ENCODE measurements at places on chromosomes 1 and 21. TPM values are rescaled to one million over a fixed set of nuclear protein-coding genes. Genes with fewer than 3 reads are reported as not detected.

GRCh38 chr1:8962812-8963530, 17.3 kb downstream of the CA6 start:
- DNase-seq: peak; percentile 36

- DNase-seq: no peak
These were observed 129.2 kb downstream of the RGS21 start for GRCh38 chr1:192445839-192446489.

DNA sequence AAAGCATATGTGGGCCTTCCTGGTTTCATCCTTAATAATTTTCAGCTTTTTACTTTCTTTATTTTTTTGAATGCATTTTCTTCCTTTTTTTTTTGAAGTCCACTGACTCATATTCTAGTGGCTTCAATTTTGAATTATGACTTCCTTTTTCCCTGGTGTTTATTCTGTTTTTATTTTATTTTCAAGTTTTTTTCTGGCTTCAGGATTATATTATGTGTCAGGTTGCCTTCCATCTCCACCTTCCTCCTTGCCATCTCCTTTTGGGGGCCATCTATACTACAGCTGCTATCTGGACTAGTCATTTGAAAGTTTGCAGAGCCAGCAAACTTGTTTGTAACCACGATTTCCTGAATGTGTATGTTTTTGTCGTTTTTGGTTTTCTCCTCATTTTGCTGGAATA, 117.6 kb downstream of the LEPR start:
- DNase-seq: no peak

- DNase-seq: no peak
These were observed 8.1 kb upstream of the KHDRBS1 start for GRCh38 chr1:32005522-32005921.

- DNase-seq: no peak
These were observed 368.6 kb downstream of the USH2A start for GRCh38 chr1:216054600-216054999.

ZNF362 gene
- total RNA-seq: 21.3 TPM

LMX1A gene
- not detected for total RNA-seq

NR1I3 gene
- not detected for total RNA-seq

DNA sequence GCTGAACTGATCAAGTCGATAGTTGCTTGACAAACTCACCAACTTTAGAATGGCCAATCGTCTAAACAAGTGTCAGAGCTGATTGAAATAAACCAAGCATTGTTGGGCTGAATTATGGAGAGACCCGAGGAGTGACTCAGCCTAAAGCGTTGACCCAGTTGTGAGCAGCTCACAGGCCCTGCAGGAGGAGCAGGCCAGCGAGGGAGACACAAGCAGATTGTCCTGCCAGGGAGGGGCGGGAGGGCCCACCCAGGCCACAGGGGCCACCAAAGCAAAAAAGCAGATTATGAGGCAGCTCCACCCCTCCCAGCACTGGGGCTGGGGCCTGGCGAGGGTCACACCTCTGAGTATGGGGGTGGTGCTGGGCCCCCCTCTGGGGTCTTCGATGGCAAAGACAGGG, 10.1 kb upstream of the MATN1 start:
- DNase-seq: no peak

DNA sequence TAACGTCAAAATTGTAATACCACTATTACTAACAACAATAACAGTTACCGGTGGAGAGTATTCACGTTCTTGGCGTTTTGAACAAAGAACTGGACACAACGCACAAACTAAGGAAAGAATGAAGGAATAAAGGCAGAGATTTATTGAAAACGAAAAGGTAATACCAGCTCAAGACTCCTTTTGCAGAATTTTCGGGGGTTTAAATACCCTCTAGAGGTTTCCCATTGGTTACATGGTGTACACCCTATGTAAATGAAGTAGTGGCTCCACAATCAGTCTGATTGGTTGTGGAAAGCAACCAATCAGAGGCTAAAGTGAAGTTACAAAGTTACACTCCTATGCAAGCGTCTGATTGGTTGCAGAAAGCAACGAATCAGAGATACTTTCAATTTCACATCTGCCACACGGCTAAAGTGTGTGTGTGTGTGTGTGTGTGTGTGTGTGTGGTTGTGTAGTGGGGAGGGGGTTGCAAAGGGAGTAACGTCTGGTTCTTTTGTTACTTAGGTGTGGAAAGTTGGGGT, 1.1 kb upstream of the GTF2B start:
- peak; percentile 15 for DNase-seq

GRCh38 chr1:160520582-160520981, 2.5 kb downstream of the SLAMF6 start:
- no peak for DNase-seq

KCNQ4 gene
- 0.57 TPM for total RNA-seq

HMCN1 gene
- total RNA-seq: 0.18 TPM

DNA sequence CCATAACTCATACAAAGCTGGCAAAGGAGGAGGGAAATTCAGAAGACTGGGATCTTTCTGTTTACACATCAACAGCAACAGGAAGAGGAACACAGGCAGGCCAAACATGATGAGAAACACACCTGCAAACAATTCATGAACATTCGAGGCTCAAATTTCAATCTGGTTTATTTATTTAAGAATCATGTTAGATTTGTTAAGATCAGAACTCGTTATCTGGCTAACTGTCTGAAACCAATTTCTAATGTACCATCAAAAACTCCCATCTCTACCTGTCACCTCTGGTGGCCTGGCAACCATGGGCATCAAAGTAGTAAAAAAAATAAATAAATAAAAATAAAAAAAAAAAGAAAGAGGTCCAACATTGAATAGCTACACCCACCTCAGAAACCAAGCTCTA, 9.8 kb downstream of the LBR start:
- DNase-seq: no peak

DNA sequence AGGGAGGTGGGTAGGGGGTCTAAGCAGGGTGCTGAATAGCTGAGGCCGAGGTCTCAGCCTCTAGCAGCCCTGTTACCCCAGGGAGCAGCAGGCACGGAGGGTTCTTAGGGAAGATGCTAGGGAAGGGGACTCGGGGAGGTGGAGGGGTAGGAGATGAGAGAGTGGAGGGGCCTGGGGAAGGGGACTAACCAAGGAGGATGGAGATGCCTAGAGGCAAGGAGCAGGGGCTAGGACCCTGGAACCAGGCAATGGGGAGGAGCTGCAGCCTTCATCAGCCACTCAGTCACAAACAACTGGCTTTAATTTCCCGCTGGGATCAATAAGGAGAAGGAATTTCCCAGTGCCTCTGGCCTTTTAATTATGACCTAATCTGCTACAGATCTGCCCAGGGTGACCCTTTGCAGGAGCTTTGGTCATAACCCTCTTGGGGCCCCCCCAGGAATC, 2.9 kb upstream of the CRABP2 start:
- DNase-seq: no peak

- DNase-seq: no peak
These were observed 42.6 kb upstream of the KCNA10 start for GRCh38 chr1:110561596-110561995.

GRCh38 chr1:212450331-212450881, 17.7 kb downstream of the NENF start:
- no peak for DNase-seq

GRCh38 chr1:242886137-242886536, 361.6 kb upstream of the PLD5 start:
- no peak for DNase-seq

GRCh38 chr1:28147264-28148094, 29.0 kb downstream of the PTAFR start:
- no peak for DNase-seq

DNA sequence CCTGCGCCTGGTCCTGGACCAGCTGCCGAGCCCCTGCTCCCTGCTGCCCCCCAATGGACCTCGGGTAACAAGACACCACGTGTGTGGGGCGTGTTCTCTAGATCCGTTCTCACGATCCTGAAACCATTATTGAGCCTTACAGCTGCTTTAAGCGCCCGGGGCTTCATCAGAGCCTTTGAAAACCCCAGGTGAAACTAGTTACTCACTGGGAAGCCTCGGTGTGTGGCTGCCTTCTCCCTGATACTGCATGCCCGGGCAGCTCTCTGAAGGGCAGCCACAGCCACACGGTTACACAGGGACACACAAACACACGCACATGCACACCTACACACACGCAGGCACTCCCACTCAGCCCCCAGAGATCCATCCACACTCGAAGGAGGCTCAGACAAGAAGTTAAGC, 5.3 kb downstream of the HES2 start:
- no peak for DNase-seq

DNA sequence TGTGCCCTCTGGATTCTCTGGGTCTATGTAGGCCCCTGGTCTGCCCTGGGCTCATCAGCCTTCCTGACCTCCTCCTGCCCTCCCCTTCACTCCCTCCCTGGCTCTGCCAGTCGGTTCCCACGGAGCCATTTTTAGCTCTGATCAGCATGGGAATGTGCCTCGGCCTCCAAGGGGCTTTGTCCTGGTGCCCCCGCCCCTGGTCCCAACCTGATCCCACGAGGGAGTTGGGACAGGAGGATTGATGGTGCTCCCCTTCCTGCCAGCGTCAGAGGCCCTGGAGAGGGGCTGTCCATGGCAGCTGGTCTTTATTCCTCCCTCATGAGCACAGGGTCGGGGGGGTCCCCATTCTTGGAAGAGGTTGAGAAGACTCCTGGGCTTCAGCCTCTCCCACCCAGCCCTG, 24.9 kb downstream of the ETNK2 start:
- DNase-seq: no peak

DNA sequence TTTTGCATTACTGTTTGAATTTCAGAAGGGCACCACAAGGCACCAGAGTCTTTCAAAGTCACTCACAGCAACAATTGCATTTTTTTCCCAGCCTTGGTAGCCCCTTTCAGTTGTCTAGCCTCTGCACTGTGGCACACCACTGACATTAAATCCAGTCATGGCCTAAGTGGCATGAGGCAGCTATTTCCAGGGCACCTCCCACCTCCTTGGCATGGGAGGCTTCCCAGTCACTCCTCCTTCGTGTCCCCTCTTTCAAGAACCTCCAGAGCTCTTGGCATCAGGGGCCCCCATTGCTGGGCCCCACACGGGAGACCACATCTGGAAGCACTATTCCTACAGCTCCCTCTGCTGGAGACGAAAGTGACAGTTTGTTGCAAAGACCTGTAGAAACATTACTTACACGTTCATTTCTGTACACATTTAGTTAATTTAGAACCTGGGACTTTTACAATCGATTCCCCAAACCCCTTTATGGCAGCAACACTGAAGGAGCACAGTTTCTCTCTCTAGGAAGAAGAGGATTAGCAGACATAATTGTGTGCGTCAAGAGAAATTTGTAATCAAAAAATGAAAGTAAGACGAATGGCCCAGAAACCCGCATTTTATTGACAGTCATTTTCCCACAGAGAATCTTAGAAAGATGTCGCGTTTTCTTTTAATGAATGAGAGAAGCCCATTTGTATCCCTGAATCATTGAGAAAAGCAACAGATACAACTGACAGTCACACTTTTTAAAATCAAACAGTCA, 5.7 kb upstream of the CHD5 start:
- no peak for DNase-seq

DNA sequence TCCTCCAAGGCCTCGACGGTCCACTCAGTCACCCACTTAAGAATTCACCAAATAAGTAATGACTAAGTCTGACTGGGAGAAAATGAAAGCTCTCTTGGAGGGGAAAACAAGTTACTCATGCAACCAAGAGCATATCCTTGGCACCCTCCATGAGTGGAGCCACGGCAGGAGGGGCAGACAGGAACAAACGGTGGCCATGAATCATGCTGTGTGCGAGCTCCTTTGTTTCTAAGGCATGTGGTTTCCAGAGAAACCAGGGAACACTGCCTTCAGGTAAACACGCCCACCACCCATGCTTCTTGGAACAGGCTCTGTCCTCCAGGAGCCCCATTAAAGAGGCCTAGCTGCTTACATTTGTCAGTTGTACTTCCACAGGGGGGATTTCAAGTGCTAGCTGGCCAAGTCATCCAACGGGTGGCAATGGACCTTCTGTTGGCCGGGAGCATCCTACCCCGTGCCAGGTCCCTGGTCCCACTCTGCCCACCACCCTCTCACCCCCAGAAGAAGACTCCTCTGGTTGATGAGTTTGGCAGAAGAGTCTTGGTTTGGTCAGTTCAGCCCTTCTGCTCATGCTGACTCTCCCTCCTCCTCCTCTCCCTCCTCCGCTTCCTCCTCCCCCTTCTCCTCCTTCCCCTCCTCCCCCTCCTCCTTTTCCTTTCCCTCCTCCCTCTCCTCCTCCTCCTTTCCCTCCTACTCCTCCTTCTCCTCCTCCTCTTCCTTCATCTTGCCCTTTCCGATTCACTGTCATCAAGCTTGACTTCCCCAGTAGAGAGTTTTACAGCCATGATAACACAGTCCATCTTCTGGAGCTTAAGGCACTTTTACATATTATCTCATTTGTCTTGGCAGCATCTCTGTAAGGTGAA, 107.6 kb downstream of the CCDC185 start:
- DNase-seq: no peak

DNA sequence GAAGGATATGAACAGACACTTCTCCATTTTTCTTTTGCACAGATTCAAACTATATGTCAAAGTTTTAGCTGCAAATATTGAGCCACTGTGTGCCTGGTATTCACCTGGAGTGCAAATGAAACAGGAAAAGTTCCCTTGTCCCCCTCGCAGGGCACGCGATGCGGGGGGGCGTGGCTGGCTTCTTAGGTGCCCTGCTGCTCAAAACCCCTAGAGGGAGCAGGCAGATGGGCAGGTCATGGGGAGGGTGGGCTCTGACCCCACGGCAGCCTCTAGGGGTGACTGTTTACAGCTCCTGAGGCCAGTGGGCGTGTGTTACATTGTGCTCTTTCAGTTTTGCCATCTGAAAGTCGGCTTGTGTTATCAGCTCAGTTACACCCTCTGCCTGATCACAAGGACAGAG, 931.2 kb upstream of the B3GALT2 start:
- no peak for DNase-seq

SAMD13 gene
- 0.44 TPM for total RNA-seq

SHE gene
- total RNA-seq: 0.05 TPM

DNA sequence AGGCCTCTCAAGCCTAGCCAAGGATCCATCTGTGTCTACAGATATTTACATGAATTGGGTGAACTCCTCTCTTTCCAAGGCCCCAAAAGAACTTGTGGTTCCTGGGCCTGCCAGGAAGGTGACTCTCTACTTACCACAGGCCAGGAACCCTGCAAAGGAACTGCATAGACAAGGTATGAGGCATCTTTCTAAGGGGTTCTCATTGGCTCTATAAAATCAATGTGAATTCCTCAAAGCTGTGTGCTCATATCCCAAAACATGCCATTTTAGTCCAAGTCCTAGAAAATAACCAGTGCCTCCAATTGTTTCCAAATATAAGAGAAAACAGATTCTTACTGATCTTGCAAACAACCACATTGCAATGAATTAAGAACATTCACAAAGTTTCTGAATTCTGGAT, 39.9 kb upstream of the RGL1 start:
- no peak for DNase-seq

DNA sequence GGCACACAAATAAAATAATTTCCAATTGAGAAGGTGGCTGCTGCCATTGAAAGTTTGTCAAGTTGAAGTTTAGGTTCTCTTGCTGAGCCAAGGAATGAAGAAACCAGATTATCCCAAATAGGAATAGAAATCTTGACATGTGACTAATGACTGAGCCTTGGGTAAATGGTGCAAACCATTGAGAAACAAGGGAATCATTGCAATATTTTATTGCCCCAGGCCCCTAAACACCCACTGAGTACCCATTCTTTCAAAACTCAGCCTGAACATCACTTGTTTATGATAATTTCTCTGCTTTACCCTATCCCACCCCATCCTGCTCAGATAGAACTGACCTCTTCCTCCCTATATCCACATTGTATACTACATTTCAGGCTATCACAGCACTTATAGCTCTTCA, 46.6 kb upstream of the VTCN1 start:
- DNase-seq: no peak

ADAMTS1 gene
- 2.9 TPM for total RNA-seq

GLMN gene
- total RNA-seq: 29.5 TPM

BARHL2 gene
- not detected for total RNA-seq

Measured in activated T-helper 2 cell treated with anti-CD3 and anti-CD28 coated beads, Interferon-gamma antibody, Interleukin-2, Interleukin-4, amounts not matched to agents 10 μg/mL and 5 μg/mL and 100 μg/mL, durations not matched to agents 14 hours and 24 hours and 36 hours (primary cell).